Esophagus (tissue), 2 donors: ENCODE measurements at places on chromosomes 6 and 20. TPM values are rescaled to one million over a fixed set of nuclear protein-coding genes. Genes with fewer than 3 reads are reported as not detected.

The SLC22A1 gene
- 0.43 TPM for polyA plus RNA-seq

The ENPP1 gene
- polyA plus RNA-seq: 0.84 TPM

The COL9A3 gene
- polyA plus RNA-seq: 3.8 TPM

The RING1 gene
- 26.7 TPM for polyA plus RNA-seq

The SERAC1 gene
- 6.1 TPM for polyA plus RNA-seq

The DDRGK1 gene
- 24.0 TPM for polyA plus RNA-seq

The OR2H2 gene
- not detected for polyA plus RNA-seq

The C2 gene
- 1.3 TPM for polyA plus RNA-seq

The GCNT2 gene
- 3.0 TPM for polyA plus RNA-seq

The CD83 gene
- polyA plus RNA-seq: 1.2 TPM

The GSTA5 gene
- not detected for polyA plus RNA-seq

The TRIM38 gene
- polyA plus RNA-seq: 5.7 TPM

The CLPSL1 gene
- polyA plus RNA-seq: not detected

The HSP90AB1 gene
- polyA plus RNA-seq: 129 TPM

The OPN5 gene
- not detected for polyA plus RNA-seq

The PHACTR3 gene
- 0.83 TPM for polyA plus RNA-seq

The CAPN11 gene
- polyA plus RNA-seq: 0.19 TPM
